Myometrial cell (primary cell): ENCODE measurements at places on chromosomes 7 and 10. TPM values are rescaled to one million over a fixed set of nuclear protein-coding genes. Genes with fewer than 3 reads are reported as not detected.

ZNF33A gene
- total RNA-seq, result 0.86 and 8.0 TPM in 2 replicates

SPDYE6 gene
- not detected in 2 replicates for total RNA-seq

PUS7 gene
- 8.3 and 10.7 TPM in 2 replicates for total RNA-seq

ZNF862 gene
- total RNA-seq, result 6.9 and 10.5 TPM in 2 replicates

HOXA1 gene
- total RNA-seq, result 1.7 and 2.1 TPM in 2 replicates

RBM28 gene
- total RNA-seq, result 14.4 TPM in 2 replicates

ITPRID1 gene
- total RNA-seq, result not detected in 2 replicates

PRKG1 gene
- total RNA-seq, result 0.71 and 2.6 TPM in 2 replicates

C10orf62 gene
- total RNA-seq, result not detected in 2 replicates

TMEM176B gene
- 0.35 and 0.58 TPM in 2 replicates for total RNA-seq
